ENCODE measurements at places on chromosomes 7 and 10.

DNA sequence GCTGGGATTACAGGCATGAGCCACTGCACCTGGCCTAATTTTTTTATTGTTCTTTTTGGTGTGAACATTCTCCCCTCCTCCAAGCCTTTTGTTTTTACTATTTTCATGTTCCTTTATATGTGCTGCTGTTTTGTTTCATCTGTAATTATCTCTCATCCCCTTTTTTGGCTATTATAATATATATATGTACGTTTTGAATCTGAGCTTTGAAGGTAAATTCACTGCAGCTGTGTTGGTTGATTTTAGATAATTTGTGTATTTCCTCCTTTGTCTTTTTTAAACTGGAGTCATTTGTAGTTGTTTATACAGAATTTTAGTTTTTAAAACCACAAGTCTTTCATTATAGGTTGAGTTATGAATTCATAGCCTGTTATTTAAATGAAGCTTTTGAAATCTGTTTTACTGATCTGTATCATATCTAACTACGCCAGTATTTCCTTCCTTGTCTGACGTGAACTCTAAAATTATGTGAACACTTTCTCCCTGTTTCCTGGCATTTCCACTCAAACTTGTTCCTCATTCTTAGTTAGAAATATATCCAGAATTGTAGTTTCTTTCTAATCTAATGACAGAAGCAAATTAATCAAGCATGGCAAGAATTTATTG, 54.9 kb downstream of the PTEN start:
- peak; percentile 9 for DNase-seq

GRCh38 chr10:45454859-45455258, 80.8 kb downstream of the ALOX5 start:
- DNase-seq: no peak

- DNase-seq: no peak
Observed at GRCh38 chr10:45152726-45153125, 152.0 kb downstream of the ZNF22 start.

- peak; percentile 49 for DNase-seq
Observed at GRCh38 chr7:16755397-16755796, 1.8 kb downstream of the TSPAN13 start.

DNA sequence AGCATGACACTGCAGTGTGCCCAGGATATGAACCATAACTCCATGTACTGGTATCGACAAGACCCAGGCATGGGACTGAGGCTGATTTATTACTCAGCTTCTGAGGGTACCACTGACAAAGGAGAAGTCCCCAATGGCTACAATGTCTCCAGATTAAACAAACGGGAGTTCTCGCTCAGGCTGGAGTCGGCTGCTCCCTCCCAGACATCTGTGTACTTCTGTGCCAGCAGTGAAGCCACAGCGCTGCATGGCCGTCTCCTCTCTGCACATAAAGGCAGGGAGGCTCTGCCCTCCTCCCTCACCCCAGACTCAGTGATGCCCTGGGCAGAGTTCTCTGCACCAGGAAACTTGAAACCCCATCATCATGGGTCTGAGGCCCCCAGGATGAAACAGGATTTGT, 70.7 kb upstream of the PRSS58 start:
- peak; percentile 88 for DNase-seq

GRCh38 chr7:79337717-79338116, 115.8 kb downstream of the MAGI2 start:
- DNase-seq: peak; percentile 63

- DNase-seq: no peak
Observed at GRCh38 chr10:19958787-19959186, 142.6 kb downstream of the PLXDC2 start.

GRCh38 chr10:88499569-88500470, 83.3 kb downstream of the RNLS start:
- DNase-seq: peak; percentile 9

GRCh38 chr7:156722043-156722826, 81.7 kb downstream of the RNF32 start:
- peak; percentile 94 for DNase-seq

GRCh38 chr10:5465976-5466450, 33.4 kb downstream of the CALML5 start:
- no peak for DNase-seq

- no peak for DNase-seq
Observed at GRCh38 chr7:156604311-156604710, 36.3 kb upstream of the RNF32 start.

DNA sequence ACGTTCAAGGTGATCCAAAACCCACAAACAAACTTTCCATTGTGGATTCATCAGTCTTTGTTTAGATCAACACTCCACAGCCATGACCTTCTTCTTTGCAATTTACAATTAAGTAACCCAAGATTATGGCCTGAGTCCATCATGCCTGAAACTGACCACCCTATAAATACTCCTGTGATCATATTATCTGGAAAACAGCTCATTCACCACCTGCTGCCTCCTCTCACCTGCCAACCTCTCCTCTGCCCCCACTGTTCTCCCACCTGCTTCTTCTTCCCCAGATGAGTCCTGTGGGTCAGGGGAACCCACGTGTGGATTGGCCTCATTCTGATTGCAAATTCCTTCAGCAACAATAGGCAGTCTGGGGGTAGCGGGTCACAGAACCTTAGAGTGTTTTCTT, 81.4 kb downstream of the ABLIM1 start:
- DNase-seq: peak; percentile 1

DNA sequence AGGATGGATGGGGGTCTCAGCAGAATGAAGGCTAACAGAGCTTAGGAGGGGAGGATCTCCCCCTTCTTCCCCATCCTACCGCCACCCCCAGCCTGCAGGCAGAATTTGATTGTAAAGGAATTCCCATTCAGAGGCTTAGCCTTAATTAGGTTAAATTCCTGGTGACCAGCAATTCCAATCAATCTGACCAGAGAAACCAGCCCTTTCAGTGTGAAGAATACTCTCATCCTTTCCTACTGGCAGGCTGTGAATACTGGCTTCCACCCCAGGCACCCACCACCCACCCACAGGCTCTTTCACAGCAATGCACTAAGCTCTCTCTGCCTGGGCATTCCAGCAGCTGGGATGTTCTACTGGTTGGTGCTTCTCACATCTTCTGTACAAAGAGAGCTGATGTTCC, 137.9 kb upstream of the LYZL1 start:
- DNase-seq: no peak

DNA sequence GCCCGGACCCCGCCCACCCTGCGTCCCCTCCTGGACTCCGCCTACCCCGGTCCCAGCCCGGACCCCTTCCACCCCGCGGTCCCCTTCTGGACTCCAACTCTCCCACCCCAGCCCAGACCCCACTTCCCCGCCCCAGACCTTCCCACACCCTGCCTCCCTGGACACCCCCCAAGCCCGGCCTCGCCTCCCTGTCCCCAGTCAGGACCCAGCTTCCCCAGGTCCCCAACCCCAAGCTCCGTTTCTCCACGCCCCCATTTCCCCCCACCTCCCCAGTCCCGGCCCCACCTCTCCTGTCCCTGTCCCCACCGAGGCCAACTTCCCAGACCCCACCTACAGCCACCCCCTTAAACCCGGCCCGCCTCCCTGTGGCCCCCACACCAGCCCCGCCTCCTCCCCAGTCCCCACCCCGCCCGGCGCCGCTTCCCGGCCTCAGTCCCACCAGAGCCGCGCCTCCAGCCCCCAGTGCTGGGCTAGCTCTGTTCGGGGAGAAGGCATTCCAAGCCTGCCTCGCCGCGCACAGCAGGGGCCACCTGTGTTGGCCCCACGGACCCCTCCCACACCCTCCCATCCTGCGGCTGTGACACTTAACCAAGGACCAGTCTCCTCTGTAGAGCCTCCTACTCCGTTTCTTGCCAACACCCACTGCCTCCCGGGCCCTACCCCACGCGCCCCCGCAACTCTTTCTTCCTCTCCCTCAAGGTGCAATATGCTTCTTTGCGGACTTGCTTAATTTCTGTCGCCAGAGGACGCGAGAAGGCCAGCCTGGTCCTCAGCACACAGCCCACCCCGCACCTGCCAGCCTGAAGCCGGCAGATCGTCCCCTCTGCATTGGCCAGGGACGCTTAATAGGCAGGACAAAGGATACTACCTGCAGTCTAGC, 736 bp upstream of the ITIH5 start:
- DNase-seq: peak; percentile 2

- no peak for DNase-seq
Observed at GRCh38 chr10:114543456-114543855, 114.6 kb downstream of the ABLIM1 start.

- peak; percentile 49 for DNase-seq
Observed at GRCh38 chr10:88721392-88721791, 15.3 kb downstream of the LIPK start.

DNA sequence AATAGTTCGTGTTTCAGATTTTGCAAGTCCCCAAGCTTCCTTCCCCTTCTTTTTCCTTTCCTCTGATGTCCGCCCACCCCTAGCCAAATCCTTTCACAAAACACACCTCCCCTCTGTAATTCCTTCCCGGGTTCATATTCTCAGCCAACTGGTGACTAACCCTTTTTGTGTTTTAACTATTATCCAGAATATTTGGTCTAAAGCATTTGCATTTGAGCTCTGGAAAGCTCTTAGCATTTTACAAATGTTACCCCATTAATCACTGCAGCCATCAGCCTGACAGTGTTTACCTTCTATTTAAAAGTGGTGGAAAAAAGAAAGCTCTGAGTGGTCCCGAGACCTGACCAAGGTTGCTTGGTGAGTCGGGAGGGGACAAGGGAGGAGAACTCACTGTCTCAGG, 139.0 kb downstream of the CREB5 start:
- peak; percentile 76 for DNase-seq

- DNase-seq: peak; percentile 12
Observed at GRCh38 chr10:31618541-31619291, 299.7 kb downstream of the ZEB1 start.

- no peak for DNase-seq
Observed at GRCh38 chr10:96643920-96644319, 57.1 kb upstream of the TM9SF3 start.

DNA sequence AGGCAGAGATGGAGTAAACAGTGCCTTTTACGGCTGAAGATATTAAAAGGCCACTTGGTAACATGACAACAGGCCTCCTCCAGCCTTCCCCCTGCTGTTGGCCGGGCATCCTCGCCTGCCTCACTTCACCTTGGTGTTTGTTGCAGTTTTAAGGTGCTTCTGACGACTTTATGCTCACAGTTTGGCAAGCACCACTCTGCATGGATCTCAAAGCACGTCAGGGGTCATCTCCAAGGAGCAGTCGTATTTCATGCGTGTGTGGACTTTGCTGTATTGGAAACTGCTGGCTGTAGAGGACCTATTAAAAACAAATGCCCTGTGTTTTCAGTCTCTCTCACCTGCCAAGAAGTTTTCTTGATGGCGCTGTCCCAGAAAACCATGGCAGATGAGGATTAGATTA, 483.1 kb downstream of the RPS24 start:
- no peak for DNase-seq

GRCh38 chr10:86388119-86388704, 21.6 kb upstream of the GRID1 start:
- DNase-seq: no peak

DNA sequence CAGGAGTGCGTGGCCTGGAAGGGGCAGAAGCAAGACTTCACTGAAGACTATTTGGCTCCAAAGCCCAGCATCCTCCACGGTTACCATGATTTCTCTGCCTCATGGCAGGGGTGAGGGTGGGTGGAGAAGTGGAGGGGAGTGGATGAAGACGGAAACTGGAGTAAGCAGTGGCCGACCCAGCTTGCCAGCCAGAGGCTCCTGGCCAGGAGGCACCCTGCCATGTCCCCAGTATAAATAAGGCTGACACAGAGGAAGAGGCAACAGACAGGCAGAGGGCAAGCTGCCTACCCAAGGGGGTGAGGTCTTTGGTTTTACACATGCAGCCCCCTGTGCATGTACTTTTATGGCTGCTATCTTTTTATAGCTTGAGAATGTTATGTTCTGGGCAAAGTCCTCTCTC, 102.6 kb upstream of the TBX20 start:
- DNase-seq: no peak

GRCh38 chr10:51832652-51833383, 133.4 kb upstream of the CSTF2T start:
- peak; percentile 5 for DNase-seq

DNA sequence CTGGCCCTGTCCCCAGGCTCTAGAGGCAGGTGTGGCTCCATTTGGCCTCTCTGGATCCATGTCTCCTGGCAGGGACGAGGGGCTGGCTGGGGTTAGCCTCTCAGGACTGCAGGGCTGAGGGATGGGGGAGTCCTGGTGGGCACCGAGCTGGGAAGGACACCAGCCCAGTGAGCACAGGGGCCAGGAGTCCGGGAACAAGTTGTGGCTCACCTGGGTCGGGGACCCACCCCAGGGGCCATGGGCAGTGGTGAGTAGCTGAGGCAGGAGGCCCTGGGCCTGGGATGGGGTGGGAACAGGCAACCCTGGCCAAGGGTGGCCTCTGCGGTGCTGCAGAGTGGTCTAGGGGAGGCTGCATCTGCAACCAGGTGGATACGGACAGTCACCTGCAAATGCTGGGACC, 24.1 kb downstream of the ANTXRL start:
- DNase-seq: no peak

DNA sequence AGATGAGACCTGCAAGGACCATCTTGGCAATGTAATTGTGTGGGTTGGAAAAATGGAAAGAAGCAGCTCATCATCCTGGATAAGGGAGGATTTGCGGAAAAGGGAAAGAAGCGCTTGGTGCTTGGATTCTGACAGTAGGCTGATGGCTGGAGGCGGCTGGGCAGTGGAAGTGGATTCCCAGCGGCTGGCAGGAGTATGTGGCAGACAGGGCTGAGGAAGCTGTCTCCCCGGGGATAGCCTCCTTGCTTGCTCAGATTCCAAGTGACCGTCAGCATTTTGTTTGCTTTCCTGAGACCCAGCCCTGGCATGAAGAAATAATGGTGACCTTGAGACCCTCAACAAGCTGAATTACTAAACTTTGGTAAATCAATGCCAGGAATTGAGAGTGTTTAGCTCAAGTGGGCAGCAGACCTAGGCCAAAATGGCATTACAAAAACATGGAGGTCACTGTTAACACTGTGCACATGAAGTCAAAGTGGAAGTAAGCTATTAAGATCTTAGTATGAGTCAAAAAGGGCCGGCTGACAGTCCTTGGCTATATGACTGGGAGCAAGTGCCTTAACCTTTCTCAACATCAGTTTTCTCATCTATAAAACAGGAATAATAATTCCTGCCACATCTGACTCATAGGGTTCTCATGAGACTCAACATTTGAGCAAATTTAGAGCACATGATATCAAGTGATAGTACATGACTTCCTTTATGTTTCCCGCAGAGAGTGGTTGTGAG, 21.3 kb downstream of the SLC25A28 start:
- no peak for DNase-seq

DNA sequence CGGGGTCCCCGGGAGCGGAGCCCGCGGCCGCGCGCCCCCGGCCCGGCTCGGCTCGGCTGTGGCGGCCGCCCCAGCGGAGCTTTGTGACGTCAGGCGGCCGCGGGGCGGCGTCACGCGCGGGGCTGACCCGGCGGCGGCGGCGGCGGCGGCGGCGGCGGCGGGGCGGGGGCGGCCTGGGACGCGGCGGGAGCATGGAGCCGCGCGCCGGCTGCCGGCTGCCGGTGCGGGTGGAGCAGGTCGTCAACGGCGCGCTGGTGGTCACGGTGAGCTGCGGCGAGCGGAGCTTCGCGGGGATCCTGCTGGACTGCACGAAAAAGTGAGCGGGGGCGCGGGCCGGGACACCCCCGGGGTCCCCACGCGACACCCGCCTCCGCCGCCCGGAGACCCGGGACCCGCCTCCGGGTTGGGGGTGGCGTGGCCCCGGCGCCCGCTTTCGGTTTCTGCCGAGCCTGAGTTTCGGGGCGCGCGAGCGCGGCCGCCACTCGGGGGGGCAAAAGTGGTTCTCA, at the start of gene PWWP2B:
PWWP2B (plus strand) TSS at position 165 of the 506 bp plus-strand sequence; CDS start at position 192, 27 bp downstream.
- peak; percentile 53 for DNase-seq
